ENCODE measurements at places on chromosomes 7 and 10. TPM values are rescaled to one million over a fixed set of nuclear protein-coding genes. Genes with fewer than 3 reads are reported as not detected.

The PTF1A gene
- total RNA-seq, result not detected

The SNX10 gene
- 4.6 TPM for total RNA-seq

The MEIG1 gene
- total RNA-seq, result not detected

The FKBP9 gene
- not detected for total RNA-seq

The FAM131B gene
- not detected for total RNA-seq

The CPEB3 gene
- 1.3 TPM for total RNA-seq

The PAPSS2 gene
- not detected for total RNA-seq

The OPN1SW gene
- total RNA-seq, result not detected

The VIPR2 gene
- total RNA-seq, result 0.80 TPM

The YWHAG gene
- total RNA-seq, result 24.3 TPM

The ABLIM1 gene
- 224 TPM for total RNA-seq

The ZNF37A gene
- 14.7 TPM for total RNA-seq

The GATAD1 gene
- total RNA-seq, result 12.0 TPM

The NRG3 gene
- not detected for total RNA-seq

The MYH16 gene
- not detected for total RNA-seq

The SLC26A5 gene
- not detected for total RNA-seq

The FGFR2 gene
- 0.22 TPM for total RNA-seq

The RASSF4 gene
- total RNA-seq, result 0.88 TPM

The SVOPL gene
- total RNA-seq, result not detected

The ADAMTS14 gene
- total RNA-seq, result not detected

The STEAP1B gene
- not detected for total RNA-seq

The GUSB gene
- 49.7 TPM for total RNA-seq

The TMEM273 gene
- total RNA-seq, result 1.8 TPM

The NOC3L gene
- 7.1 TPM for total RNA-seq

The FAM25G gene
- not detected for total RNA-seq

The TCAF2 gene
- total RNA-seq, result 30.2 TPM

All from CD4-positive, alpha-beta T cell (primary cell).